ENCODE measurements at places on chromosomes 6 and 20.

DNA sequence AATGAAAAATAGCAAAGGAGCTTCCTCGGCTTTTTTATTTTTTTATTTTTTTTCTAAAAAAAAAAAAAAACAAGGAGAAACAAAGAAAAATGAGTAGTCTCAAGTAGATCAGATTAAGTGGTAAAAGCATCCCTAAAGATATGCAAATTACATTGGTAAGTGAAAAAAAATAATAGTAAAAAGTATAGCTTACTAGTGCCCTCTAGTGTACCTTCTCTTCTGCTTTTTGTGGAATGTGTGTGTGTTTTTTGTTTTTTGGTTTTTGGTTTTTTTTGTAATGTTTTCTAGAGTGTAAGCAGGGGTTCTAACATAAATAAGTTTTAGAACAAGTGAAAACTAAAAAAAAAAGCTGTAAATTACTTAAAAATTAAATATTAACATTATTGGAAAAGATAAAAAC is 1062.0 kb downstream of the HACE1 start:
- DNase-seq = no peak

DNA sequence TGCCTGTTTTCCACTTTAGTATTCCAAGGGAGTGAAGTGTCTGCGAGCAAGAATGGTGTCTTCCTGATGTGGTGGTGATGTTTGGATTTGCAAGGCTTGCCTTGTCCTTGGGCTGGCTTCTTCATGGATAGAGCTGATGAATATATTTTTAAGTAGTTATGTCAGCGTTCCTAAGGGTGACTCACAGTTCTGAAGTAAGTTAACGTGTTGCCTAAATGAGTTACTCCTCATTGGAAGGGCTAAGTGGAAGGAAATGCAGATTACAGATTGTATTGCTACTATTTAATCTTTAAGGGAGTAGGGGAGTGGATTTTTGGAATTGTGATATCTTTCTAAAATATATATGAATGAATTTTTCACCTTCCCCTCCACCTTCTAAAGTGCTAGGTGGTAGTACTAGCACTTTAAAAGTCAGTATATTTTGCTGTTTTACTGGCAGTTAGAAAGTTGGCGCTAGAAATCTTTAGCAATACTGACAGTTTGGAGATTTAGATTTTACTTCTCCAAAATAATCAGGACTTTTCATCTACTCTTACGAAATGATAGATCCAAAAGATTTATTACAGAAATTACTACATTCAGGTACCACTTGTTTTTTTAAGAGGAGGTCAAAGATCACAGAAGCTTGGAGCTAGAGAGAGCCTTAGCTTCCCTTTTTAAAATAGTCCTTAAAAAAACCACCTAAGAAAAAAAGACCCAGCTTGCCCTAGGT is 197.4 kb downstream of the JARID2 start:
- DNase-seq = no peak

GRCh38 chr6:24825130-24825630 is 26.5 kb upstream of the ARMH2 start:
- DNase-seq = peak; percentile 15

GRCh38 chr6:52186480-52186879 is 305 bp downstream of the IL17A start:
- no peak for DNase-seq

GRCh38 chr6:66865771-66866170 is 1158.7 kb upstream of the EYS start:
- DNase-seq = no peak

GRCh38 chr6:44297063-44298038 is 15.8 kb downstream of the AARS2 start:
- DNase-seq = peak; percentile 89

DNA sequence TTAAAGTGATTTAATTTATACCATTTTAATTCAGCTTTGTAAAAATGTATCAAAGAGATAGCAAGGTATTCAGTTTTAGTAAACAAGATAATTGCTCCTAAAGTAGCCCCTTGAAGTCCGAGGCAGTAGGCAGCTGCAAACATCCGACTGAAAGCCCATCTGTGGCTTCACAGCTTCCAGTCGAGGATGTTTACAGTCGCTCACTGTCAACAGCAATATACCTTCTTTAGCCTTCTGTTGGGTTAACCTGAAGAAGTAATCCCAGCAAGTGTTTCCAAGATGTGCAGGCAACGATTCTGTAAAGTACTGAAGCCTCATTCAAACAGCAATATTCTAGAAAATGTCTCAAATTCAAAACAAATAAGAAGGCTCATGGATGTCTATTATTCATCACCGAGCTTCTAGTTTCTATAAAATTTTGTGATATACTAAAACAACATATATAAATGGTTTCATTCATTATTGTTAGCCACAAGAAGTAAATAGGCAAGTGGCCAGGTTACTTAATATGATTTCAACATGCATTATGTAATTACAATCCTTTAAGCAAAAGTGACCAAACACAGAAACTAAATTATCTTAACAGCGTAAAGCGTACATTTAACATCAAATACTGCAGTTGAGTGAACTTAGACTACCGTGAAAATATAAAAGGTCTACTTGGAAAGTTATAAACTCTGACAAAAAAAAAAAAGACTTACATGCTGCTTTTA is 115.0 kb downstream of the OGFRL1 start:
- DNase-seq = no peak

DNA sequence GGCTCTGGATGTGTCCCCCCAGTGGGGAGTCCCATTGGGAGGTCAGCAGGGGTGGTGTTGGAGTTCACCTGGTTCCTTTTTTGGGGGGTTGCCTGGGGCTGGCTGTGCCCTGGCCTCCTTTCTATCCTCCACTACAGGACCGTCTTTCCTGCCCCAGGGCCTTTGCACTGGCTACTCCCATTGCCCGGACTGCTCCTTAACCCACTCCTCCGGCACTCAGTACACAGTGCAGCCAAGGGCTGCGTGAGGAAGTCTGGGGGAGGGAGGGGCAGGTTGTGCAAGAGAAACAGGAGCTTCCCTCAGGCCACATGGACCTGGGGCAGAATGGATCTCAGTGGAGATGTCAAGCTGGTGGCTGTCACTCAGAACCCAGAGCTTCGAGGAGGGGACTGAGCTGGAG is 429.3 kb upstream of the SULF2 start:
- no peak for DNase-seq

- no peak for DNase-seq
These were observed 63.6 kb downstream of the RIPOR3 start for GRCh38 chr20:50627747-50628146.

- DNase-seq = no peak
These were observed 263.8 kb downstream of the DHX35 start for GRCh38 chr20:39225978-39226377.

DNA sequence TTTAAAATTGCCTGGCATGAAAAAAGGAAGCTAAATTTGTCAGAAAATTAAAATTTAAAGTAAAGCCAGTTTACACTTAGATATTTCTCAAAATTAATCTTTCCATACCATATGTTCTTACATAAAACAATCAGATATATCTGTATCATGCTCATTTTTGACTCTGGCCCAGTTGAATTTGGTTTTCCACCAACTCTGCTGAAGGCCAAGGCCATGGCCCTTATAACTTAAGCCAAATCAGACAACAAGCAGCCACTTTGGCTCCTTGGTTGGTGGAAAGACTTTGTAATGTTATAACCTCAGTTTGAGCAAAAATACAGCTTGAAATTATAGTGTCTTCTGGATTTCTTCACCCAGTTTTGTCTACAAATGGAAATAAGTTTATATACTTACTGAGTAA is 97.3 kb downstream of the CENPW start:
- DNase-seq = no peak

- peak; percentile 24 for DNase-seq
These were observed 10.5 kb downstream of the IBTK start for GRCh38 chr6:82237013-82237412.

GRCh38 chr6:137823826-137824555 is 43.1 kb upstream of the TNFAIP3 start:
- peak; percentile 4 for DNase-seq

GRCh38 chr6:39786649-39787048 is 5.5 kb upstream of the DAAM2 start:
- no peak for DNase-seq

- peak; percentile 32 for DNase-seq
These were observed 118.4 kb downstream of the FARS2 start for GRCh38 chr6:5379647-5380242.

GRCh38 chr6:56649782-56650181 is 7.1 kb upstream of the DST start:
- DNase-seq = no peak

DNA sequence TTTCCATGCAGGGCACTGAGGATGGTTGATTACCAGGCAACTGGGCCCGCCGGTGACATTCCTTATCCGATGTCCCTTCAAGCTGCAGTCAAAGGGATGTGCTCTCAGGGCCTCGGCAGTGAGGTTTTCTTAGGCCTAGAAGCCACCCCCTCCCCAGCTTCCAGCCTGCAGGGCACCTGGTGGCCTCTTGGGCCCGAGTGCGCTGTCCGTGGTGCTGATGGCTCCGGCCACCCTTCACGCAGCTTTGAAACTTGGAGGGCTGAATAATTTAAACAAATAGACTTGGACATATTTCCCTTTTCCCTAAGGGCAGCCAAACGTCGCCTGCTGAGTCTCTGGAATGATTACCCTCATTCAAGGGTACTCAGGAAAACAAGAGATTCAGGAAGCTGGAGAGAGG is 8.9 kb upstream of the MLN start:
- peak; percentile 64 for DNase-seq

DNA sequence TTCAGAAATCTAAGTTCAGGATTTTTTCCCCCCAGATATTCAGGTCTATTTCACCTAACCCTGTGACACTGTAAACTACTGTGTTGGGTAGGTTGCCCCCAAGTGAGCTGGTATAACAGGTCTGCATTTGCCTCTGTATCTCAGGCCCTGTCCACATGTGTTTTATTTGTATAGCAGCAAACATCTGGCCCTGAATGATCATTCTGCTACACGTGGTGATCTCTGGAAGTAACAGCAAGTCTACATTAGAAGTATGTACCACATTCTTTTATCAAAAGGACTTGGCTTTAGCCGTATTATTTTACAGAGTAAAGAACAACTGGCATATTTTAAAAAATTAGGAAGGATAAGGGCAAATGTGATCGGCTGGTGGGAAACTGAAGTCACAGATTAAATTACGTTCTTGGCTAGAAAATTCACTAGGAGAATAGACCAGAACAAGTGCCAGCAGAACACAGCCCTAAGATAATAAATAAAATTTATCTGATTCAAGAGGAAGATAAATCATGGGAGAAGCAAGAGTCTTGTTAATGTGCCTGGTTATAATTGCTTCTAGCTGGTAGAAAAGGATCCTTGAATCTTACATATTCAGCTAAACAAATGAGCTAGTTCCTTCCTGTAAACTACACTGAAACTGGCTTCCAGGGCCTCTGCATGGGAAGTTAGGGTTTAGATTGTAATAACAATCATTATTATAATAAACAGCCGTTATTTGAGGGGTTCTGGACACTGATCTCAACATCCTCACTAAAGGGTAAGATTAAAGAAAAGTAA is 192.1 kb downstream of the SAMD5 start:
- no peak for DNase-seq

- no peak for DNase-seq
These were observed 284.2 kb upstream of the SGK1 start for GRCh38 chr6:134602123-134602522.

DNA sequence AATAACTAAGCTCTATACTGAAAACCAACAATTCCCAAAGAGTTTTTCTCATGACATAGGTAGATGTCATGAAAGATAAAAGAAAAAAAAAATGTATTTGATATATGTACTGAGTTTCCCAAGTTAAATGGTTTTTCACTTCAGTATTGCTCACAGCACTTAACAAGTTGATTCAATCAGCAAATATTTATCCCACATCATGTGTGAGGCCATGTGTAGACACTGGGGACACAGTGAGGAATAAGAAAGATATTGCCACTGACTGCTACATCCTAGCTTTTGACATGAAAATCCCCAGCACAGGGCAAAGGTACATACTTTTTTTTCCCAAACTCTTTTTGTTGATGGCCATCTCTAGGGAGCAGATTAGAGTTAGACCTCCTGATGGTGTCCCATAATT is 25.3 kb downstream of the SPTLC3 start:
- no peak for DNase-seq

GRCh38 chr20:54633374-54634355 is 158.3 kb downstream of the DOK5 start:
- no peak for DNase-seq

DNA sequence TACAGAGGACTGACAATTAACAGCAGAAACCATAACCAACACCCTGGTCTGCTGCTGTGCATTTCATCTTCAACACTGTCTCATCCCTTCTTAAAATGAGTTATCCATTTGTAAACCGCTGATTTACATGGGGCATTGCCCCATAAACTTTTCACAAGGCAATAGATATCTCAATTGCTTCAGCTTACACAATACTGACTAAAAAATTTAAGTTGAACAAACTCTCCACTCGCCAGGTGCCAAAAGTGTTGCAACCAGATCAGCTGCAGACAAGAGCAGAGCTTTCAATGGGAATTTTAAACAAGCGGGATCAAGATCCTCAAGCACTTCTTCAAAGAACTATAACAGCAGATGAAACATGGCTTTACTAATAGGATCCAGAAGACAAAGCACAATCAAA is 183.0 kb downstream of the TASP1 start:
- no peak for DNase-seq

- DNase-seq = no peak
These were observed 30.7 kb downstream of the LINC00237 start for GRCh38 chr20:21075471-21075870.

DNA sequence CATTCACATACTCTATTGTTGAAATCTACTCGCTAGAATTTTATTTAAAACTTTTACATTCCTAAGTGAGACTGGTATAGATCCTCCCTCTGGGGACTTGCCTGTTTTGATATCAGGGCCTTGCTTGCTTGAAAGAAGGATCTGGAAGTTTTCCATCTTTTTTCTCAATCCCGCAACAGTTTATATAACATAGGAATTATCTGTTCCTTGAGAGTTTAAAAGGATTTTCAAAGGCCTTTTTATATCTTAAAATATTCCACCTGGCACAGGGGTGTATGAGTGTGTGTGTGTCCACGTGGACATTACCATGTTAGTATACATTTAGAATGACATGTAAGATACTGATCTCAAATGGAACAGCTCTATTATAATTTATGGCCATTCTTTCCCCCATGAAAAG is 96.3 kb downstream of the TRERF1 start:
- no peak for DNase-seq

DNA sequence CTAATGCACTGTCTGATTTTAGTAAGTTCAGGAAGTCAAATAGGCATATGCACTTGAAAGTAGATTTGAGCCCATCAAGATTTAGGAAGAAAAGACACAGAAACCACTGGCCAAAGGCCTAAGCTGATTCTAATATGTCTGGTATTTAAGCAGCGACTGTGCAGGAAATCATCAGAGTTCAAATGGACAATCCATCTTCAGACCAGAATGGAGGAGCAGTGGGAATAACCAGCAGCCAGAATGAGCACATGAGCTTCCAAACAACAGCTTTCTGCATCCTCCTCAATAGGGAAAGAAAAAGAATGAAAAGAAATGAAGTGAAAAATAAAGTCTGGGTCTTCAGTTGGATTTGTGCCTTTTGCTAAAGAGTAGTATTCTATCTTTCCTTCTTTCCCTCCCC is 50.6 kb downstream of the SOD2 start:
- no peak for DNase-seq

DNA sequence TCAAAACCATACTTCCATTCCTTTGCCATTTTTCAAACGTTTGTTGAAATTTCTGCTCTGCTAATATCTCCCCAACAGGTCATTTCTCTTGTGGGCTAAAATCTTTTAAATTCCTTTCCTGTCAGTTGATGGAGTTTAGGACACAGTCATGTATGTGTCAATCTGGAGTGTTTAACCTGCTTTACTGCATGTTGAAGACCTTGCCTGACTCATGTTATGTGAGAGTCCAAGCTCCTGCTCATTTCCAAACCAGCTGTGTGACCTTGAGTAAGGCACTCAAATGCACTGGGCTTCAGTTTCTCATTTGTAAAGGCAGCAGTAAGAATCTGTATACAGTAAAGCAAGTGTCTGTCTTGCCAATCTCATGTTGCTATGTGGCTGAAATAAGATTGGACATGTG is 171.9 kb upstream of the SPACA1 start:
- no peak for DNase-seq
